ENCODE measurements at places on chromosomes 4 and X.

- DNase-seq, result no peak
These were observed 4.5 kb upstream of the ZNF732 start for GRCh38 chr4:309807-310206.

DNA sequence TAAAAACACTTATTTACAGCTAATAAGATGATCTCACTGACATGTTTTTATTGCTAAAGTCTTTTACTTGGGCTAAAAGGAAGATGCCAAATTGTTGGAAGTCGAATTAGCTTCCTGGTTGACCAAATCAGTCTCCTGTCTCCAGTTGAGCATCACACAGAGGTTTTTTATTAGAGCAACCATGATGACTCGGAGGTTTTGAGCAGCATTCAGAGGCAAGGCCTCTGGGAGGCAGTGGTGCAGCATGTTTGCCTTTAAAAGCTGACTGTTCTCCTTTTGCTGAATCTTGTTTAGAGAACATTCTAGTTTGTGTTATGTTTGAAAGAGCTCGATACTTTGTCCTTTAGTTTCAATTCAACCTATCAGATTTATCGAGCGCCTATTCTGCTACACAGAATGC is 2.1 kb downstream of the UCHL1 start:
- DNase-seq, result peak; percentile 45

DNA sequence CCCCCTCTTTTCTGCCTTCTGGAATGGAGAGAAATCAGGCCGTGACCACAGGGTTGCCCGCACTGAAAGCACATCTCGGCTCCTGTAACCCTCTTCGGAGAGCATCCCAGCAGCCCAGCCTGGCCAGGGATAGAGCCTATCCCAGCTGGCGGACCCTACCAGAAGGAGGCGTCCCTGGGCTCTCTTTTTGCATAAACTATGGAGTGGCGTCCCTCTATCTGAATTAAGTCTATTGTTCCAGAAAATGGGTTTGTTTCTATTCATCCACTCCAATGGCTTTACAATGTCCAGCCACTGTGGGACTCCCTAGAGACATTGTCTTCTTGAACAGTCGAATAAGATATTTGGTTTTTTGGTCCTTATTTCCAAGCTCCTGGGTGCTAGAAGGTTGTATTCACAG is 689 bp upstream of the NHSL2 start:
- DNase-seq, result no peak

DNA sequence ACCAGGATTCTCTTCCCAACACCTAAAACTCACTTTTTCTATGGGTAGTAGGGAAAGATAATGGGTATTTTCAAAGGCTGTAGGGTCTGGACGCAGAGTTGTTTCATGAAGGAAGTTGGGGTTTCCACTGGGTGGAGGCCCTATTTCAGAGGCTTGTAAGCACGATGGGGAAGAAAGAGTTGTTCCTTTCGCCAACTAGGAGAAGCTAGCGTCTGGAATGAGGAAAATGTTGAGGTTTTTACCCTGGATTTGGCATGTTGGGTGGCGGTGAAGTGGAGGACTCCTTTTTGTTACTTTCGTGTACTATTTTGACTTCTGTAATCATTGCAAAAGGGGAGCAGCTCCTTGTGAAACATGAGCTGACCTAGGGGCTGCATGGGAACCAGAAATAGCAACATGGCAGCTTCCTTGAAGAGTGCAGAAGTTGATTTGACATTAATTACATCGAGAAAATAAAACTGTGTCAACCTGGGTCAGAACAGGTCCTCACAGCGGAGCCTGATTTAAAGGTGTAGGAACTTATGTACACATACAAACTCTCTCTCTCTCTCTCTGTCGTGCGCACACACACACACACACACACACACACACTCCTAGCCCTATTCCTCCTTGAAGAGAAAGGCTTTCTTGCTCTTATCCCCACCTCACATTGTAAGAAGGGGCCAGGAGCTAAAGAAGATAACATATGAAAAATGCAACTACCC is 19.1 kb downstream of the VSIG4 start:
- no peak for DNase-seq

GRCh38 chrX:100704581-100705203 is 27.2 kb downstream of the SYTL4 start:
- no peak for DNase-seq

DNA sequence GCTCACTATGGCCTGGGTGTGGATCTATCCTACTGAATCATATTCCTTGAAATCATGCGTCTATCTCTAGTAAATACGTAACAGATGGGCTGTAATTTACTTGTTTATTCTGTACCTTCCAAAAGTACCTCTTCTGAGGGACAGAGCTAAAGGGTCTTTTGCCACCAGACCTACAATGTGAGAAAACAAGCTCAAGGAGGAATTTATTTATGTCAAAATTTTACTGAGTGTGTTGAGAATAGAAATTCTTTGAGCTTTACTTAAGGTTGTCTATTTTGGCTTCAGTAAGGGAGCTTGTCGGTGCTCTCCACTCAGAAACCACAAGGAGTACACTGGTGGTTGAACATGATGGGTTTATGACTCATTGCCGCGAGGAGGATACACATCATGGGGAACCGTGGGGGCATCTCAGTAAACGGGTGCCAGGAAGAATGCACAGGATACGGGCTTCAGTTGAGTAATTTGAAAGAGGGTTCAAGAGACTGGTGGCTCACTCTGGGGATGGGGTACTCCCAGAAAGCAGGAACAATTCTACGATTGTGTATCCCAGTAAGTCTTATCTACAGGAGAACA is 3.0 kb downstream of the ANK2 start:
- no peak for DNase-seq

- no peak for DNase-seq
These were observed 20.2 kb downstream of the MMRN1 start for GRCh38 chr4:89914609-89915550.

GRCh38 chr4:105896461-105896942 is 1.2 kb downstream of the NPNT start:
- no peak for DNase-seq

DNA sequence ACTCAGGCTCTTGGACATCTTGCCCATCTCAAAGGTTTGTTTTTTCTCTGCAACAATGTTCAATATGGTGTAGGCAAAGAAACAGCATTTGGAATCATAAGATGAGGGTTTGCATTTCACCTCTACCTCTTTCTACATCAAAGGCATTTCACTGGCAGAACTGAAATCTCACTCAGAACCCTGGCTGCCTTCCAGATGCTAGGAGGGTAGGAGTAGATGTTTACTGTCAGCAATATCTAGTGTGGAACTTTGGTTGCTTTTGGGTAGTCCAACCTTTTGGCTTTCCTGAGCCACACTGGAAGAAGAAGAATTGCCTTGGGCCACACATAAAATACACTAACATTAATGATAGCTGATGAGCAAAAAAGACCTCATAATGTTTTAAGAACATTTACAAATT is 297.0 kb upstream of the KLF3 start:
- DNase-seq, result no peak

DNA sequence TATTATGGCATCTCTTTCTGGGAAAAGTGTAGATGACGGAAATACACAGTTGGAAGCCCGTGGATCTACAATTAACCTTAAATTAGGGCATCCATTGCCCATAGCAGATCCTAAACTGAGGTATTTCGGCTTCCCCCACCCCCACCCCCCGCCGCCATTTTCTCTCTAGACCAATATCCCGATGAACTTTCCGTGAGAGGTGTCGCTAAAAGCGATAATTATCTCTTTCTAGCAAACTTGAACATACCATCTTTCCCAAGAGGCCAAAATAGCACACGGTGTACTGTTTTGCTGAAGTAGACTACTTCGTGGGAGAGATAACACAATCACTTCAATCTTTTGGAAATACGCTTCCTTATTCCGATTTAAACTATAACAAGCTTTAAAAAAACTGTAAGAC is 554 bp downstream of the KLHL15 start:
- no peak for DNase-seq

DNA sequence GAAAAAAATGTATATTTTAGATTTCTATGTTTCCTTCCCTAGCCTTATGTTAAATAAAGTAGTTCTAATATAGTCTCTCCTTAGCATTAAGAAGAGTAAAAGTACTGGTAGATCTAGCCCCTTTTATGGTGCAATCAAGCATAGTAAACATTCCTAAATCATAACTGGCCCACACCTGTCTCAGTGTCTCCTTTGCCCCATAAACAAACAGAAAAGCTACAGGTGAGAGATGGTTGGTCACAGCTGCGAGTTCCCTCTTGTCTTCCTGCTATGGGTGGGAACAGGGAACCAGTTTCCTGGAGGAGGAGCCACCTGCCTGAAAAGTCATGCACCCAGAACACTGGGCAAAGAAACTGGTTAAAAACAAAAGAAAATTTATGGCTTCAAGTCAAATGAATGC is 16.6 kb downstream of the SOWAHB start:
- DNase-seq, result no peak

GRCh38 chrX:46666831-46667230 is 92.1 kb downstream of the SLC9A7 start:
- DNase-seq, result no peak

DNA sequence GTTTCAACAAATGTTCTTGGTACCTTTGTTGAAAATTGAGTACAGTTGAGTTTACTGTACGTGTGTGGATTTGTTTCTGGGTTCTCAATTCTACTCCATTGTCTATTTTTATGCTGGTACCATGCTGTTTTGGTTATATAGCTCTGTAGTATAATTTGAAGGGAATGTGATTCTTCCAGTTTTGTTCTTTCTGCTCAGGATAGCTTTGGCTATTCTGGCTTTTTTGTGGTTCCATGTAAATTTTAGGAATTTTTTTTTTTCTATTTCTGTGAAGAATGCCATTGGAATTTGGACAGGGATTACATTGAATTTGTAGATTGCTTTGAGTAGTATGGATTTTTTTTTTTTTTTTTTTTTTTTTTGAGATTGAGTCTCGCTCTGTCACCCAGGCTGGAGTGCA is 373.4 kb downstream of the IL15 start:
- DNase-seq, result no peak

DNA sequence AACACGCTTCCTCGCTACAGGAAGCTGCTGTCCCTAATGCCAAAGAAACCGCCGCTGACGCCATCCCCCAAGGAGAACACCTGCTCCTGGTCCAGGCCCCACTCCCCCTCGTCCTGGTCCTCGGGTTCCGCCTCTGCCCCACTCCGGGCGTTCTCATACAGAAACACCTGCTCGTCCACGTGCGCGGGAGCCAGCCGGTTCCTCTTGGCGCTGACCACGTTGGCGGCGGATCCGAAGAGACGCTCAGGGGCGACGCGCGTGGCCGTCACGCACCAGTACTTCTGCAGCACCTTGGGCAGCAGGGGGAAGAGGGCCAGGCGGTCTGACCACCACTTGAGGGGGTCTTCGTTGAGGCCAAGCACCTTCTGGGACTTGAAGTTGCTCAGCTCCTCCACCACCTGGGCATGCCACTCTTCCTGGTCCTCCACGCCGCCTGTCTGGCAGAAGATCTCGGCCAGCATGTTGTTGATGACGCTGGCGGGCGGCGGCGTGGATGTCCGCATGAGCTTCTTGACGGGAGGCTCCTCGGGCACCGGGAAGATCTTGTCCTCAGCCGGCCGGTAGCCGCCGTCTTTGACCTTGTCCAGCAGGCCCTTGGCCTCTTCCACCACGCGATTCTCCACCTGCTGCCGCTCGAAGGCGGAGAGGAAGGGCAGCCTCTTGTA is 12.0 kb downstream of the DHRSX start:
- no peak for DNase-seq

GRCh38 chr4:153005899-153006381 is 69.8 kb downstream of the FHDC1 start:
- DNase-seq, result no peak

DNA sequence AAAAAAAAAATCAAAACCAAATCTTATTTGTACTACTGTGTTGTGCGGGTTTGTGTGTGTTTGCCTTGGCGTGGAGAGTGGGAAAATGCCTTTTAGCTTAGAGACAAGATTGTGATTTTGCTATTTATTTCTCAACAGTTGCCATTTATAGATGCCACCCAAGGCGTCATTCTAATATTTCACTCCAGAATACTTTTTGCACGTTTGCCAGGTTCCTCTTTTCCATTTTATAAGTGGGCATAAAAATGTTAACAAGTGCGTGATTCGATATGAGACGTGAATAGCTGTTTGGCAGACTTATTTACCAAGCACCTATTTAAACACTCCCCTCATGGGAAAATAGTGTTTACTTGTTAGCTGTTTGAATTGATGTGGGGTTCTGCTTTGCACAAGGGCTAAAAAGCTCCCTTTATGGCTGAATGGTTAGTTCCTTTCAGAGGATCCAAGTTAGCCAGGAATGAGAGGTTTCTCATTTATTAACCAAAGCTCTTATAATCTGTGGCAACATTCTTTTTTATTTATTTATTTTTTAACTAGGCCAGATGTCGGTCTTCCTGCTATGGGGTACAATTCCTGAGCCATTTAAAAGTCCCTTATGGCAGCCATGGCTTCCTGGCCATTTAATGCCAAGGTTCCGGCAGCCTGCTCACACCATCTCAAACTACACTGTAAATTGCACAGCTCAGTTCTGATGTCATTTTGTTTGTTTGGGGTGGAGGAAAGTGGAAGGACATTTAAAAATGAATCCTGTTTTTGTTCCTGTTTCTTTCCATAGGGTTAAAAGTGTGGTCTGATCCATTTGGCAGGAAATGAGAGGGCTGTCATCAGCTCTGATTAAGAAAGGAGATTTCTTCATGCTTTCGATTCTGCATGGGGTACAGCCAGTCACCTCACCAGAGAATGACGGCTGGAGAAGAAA is 14.6 kb downstream of the SMIM20 start:
- DNase-seq, result no peak

DNA sequence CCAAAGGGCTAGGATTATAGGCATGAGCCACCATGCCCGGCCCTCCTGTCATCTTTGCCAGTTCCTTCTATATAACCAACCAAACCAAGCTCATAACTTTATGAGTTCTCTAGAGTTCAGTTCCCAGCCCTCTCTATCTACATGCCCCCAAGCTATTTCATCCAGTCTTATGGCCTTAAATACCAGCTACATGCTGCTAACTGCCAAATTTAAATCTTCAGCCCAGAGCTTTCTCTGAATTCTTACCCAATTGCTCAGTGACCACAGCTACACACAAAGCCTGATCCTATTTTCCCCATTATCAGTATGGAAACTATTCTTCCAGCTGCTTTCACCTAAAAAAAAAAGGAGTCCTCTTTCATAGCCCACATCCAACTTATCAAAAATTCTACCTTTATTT is 23.1 kb downstream of the TMEM184C start:
- no peak for DNase-seq

- DNase-seq, result no peak
These were observed 131.5 kb downstream of the JADE1 start for GRCh38 chr4:128940971-128941370.

DNA sequence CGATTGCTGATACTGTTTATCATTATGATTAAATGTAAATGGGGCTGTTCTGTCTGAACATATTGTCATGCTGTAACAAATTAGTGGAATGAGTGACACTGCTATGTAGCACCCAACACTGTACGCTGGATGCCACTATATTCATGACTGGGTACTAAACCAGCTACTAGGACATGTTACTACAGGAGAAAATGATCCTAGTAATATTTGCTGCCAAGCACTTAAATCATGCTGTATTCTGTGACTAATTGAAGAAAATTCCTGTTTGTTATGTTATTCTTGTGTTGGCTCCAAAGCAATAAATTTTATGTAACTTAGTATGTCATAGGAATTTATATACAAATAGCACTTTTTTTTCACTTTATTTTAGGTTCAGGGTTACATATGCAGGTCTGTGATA is 804.2 kb downstream of the CENPC start:
- DNase-seq, result no peak

All from BJ (cell line).